ENCODE measurements at places on chromosomes 7 and 10. TPM values are rescaled to one million over a fixed set of nuclear protein-coding genes. Genes with fewer than 3 reads are reported as not detected.
A peak's percentile ranks its signal among the peaks of the same experiment; 100 is the strongest.

The GIMAP8 gene
- not detected for total RNA-seq

The NAT16 gene
- total RNA-seq: not detected

The SFRP5 gene
- total RNA-seq: not detected

The LBX1 gene
- total RNA-seq: not detected

The ABCA13 gene
- total RNA-seq: not detected

The RPS24 gene
- total RNA-seq: 3,158 TPM

DNA sequence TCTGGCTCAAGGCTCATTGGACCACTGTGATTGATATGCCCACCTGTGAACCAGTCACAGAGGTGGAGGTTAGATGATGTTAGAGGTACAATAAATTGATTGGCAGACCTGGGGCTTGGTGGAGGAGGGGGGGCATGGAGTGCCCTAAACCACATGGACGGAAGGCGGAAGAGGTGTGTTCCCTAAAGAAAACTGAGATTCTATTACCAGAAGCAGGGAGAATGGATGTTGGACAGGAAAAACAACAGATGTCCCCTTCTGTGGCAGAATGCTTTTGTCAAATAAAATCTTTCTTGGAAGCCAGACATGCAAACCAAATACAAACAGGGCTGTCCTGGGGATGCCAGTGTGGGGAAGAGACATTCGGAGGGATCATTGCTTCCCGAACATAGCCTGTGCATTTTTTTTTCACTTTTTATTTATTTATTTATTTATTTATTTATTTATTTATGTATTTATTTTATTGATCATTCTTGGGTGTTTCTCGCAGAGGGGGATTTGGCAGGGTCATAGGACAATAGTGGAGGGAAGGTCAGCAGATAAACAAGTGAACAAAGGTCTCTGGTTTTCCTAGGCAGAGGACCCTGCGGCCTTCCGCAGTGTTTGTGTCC is 433.9 kb downstream of the RPS24 start:
- H3K27ac ChIP-seq: no peak overlapping the region
- no peaks in the 10 kb centered on the region for H3K36me3 ChIP-seq
- H3K4me1 ChIP-seq: no peaks in the 10 kb centered on the region
- no peaks in the 10 kb centered on the region for H3K27me3 ChIP-seq
- no peak overlapping the region for H3K4me3 ChIP-seq

GRCh38 chr7:66920256-66920655 is 769 bp upstream of the TMEM248 start:
- no peak overlapping the region for H3K27ac ChIP-seq
- H3K4me1 ChIP-seq: peaks cover 20% of the 10 kb centered on the region
- H3K36me3 ChIP-seq: peaks cover 9% of the 10 kb centered on the region
- peak; percentile 60 for DNase-seq

DNA sequence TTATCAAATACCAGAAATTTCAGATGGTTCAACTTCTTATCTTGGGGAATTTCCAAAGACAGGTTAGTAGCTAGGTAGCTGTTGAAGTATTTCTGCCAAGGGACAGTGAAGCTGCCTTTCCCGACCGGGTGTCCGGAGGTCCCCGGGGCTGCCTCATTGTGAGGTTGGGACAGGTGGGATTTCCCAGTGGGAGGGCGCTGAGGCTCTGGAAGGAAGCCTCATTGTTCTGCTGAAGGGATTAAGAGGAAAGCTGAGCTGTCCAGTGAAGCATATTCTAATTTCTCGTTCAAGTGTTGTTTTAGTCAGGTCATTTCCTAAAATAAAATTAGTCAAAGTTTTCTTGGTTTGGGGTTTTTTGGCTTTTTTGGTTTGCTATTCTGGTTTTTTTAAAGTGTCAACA is 244.2 kb downstream of the MGMT start:
- H3K27ac ChIP-seq: no peak overlapping the region
- H3K4me3 ChIP-seq: no peak overlapping the region
- no peaks in the 10 kb centered on the region for H3K4me1 ChIP-seq
- no peaks in the 10 kb centered on the region for H3K27me3 ChIP-seq
- DNase-seq: no peak
- no peaks in the 10 kb centered on the region for H3K36me3 ChIP-seq

- H3K27ac ChIP-seq: no peak overlapping the region
- no peak overlapping the region for H3K4me3 ChIP-seq
- no peaks in the 10 kb centered on the region for H3K36me3 ChIP-seq
- DNase-seq: no peak
- H3K4me1 ChIP-seq: peaks cover 4% of the 10 kb centered on the region
These were observed 95.4 kb downstream of the GSAP start for GRCh38 chr7:77320714-77321113.

GRCh38 chr7:141519623-141520022 is 31.6 kb upstream of the AGK start:
- H3K36me3 ChIP-seq: no peaks in the 10 kb centered on the region
- H3K4me3 ChIP-seq: no peak overlapping the region
- no peaks in the 10 kb centered on the region for H3K4me1 ChIP-seq
- H3K27ac ChIP-seq: no peak overlapping the region
- no peaks in the 10 kb centered on the region for H3K27me3 ChIP-seq
